HT-29 (cell line): ENCODE measurements at places on chromosomes 1 and 21.

DNA sequence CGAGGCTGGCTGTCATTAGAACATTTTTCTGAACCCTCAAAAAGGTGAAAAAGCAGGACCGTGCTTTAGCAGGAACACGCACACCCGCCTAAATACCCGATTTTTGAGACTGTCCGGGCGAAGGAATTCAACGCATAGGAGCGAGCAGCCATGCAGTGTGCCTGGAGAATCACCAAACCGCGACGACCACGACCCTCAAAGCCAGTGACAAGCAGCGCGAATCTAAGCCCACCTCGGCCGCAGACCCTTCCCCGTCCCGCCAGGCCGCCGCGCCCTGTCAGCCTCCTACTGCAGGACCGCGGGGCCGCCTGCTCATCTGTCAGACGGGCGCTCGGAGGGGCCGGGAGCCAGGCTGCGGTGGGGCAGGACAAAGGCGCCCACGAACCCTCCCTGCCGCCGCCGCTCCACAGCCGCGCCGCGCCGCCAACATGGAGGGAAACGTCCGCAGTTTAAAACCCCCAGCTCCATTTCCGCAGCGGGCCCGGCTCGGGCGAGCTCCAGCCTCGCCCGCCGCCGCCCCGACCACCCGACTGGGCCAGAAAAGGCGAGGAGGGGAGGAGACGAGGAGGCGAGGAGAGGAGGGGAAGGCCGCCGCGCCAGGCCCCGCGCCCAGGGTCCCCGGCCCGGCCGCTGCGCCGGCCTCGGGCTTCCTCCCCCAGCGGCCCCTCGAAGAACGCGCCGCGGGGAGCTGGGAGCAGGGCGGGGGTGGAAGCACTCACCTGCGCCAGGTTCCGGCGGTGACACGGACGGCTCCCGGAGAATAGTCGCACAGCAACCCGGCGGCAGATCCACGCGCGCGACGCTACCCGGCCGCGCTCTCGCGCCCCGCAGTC is at the start of gene LBR:
TSS of gene LBR (minus strand) at position 804 of the 833 bp plus-strand sequence. CDS start 3,963 bp downstream, outside the sequence.
- DNase-seq: peak; percentile 36

DNA sequence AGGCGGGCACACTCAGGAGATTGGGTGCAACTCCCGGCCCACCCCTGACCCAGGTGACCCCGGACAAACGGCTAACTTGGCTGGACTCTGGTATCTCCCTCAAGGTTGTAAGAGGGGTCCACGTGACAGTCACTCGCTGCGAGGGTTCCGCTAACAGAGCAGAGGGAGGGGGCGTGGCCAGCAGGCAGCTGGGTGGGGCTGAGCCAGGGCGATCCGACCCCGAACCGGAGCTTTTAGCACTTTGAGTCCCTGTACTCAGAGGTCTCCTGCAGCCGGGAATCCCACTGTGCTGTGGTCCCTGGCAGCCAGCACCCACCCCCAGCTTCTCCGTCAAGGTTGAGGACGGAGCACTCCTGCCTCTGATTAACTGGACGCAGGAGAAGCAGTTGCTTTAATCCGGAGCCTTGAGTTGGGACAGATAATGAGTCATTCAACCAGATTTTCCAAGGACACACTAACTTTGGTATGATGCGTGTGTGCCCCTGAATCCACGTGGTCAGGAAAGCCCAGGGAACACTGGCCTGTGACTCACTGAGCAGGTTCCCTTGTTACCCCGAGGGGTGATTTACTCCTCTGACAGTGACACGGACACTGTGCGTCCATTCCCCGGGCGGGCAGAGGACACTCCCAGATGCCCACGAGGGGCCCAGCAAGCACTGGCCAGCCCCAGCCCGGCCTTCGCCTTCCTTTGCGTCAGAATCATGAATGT is 16.8 kb downstream of the TRPM2 start:
- no peak for DNase-seq

DNA sequence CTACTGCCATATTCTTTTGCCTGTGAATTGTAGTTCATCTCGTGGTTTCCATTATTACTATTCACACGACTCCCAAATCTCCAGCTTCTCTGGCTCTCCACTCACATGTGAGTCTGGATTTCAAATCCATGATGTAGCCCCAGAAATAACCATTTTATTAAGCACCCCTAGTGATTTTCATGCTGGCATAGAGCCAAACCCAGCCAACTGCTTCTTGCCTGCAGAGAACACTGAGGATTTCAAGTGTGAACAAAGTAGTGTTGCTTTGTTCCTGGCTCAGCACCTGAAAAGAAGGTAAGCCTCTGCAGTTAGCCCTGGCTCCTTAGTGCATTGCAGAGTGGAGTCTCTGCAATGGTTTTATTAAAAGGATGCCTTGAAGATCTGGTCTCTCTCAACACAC is 25.9 kb downstream of the UTP25 start:
- no peak for DNase-seq

DNA sequence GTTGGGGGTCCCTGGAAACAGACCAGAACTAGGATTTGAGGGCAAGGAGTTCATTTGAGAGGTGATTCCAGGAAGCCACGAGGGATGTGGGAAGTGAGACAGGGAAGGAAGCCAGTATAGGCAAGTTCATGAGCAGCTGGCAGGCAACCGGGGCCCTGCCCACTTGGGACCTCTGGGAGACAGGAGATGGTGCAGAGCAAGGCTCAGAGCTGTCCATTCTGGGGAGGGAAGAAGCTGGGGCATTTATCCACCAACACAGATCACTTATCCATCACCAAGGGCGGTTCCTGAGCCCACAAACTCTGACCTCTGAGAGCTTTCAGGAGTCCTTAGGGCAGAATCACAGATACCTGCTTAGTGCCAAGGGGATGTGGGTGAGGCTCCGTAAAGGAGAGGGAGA is 16.8 kb downstream of the EDN2 start:
- no peak for DNase-seq

- DNase-seq: no peak
Observed at GRCh38 chr1:68223687-68224086, 8.6 kb downstream of the WLS start.

DNA sequence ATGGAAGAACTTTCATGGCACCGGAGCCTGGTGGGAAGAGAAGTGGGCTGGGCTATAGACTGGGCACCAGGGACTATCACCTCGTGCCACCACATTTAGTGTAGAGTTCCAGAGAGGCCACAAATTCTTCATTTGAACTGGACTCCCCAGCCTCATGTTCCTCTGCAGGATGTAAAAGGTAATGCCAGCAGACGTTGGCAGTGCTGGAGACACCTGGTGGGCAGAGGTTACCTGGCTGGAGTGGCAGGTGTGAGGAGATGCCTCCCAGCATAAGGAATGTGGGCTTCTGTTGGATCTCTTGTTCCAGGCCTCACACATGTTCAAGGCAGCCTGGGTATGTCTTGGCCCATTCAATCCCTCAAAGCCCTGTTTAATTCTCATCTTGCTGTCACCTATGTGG is 35.2 kb downstream of the TEX35 start:
- peak; percentile 39 for DNase-seq

DNA sequence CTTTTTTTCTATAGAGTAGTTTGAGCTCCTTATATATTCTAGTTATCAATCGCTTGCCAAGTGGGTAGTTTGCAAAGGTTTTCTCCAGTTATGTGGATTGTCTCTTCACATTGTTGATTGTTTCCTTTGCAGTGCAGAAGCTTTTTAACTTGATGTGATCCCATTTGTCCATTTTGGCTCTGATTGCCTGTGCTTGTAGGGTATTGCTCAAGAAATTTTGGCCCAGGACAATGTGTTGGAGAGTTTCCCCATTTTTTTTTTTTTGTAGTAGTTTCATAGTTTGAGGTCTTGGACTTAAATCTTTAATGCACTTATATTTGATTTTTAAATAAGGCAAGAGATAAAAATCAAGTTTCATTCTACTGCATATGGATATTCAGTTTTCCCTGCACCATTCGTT is 774.8 kb upstream of the ADAMTS5 start:
- DNase-seq: no peak

GRCh38 chr1:108190001-108190634 is 10.0 kb downstream of the SLC25A24 start:
- DNase-seq: no peak

- DNase-seq: no peak
Observed at GRCh38 chr1:5661196-5662085, 330.8 kb downstream of the NPHP4 start.

GRCh38 chr1:203063287-203063686 is 22.5 kb downstream of the MYOG start:
- DNase-seq: no peak

GRCh38 chr1:27633640-27634176 is 1.3 kb downstream of the FGR start:
- DNase-seq: no peak

- no peak for DNase-seq
Observed at GRCh38 chr21:26967062-26967913, at the start of gene ADAMTS5. Gene ADAMTS5, minus strand, starts transcription at chr21:26967088. Its CDS starts 697 bp downstream, at chr21:26966391.

GRCh38 chr1:211231873-211232272 is 27.3 kb upstream of the RCOR3 start:
- no peak for DNase-seq

GRCh38 chr1:94798462-94798861 is 21.7 kb upstream of the SLC44A3 start:
- no peak for DNase-seq

DNA sequence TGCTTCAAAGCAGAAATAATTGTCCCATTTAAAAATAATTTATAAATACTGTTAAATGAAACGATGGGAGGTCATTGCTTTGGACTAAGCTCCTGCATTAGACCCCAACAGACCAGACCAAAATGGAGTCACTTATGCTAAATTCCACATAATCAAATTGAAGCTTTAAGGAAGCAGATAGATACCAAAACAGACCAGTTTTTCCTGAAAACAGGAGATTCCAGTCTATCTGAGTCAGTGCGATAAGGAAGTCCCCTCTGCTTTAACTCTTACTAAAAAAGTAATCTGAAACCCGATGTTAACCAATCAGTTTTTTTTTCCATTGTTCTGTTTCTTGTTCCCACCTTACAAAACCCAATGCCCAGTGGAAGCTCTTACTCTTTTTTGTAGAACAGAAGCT is 16.2 kb upstream of the DNASE2B start:
- DNase-seq: no peak

- DNase-seq: no peak
Observed at GRCh38 chr1:219419065-219419464, 193.8 kb downstream of the ZC3H11B start.
